CD14-positive monocyte (primary cell): ENCODE measurements at places on chromosomes 6 and 20.

- DNase-seq, result no peak
- H3K36me3 ChIP-seq, result no peaks in the 10 kb centered on the region
- H3K27ac ChIP-seq, result no peak overlapping the region
- no peaks in the 10 kb centered on the region for H3K27me3 ChIP-seq
These were observed 26.3 kb downstream of the SLC2A4RG start for GRCh38 chr20:63765902-63766301.

DNA sequence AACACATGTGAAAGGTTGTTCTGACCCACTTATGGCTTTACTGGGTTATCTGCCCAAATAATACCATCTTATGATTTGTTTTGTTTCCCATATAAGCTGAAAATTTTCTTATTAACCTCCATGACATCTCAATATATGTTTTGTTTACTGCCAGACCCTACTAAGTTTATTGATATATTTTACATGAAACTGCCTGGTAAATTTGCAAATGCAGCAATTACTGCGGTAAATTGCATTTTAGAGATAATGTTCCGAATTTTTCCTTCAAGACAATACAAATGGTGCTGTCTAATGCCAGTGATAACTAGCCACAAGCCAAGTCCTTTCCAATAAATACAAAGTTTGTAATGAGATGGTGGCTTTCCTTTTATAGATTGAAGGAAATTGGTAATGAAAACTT, 275.9 kb downstream of the SAMD5 start:
- H3K4me1 ChIP-seq, result no peaks in the 10 kb centered on the region
- no peak for DNase-seq
- H3K27me3 ChIP-seq, result no peaks in the 10 kb centered on the region
- no peak overlapping the region for H3K4me3 ChIP-seq
- H3K36me3 ChIP-seq, result no peaks in the 10 kb centered on the region

DNA sequence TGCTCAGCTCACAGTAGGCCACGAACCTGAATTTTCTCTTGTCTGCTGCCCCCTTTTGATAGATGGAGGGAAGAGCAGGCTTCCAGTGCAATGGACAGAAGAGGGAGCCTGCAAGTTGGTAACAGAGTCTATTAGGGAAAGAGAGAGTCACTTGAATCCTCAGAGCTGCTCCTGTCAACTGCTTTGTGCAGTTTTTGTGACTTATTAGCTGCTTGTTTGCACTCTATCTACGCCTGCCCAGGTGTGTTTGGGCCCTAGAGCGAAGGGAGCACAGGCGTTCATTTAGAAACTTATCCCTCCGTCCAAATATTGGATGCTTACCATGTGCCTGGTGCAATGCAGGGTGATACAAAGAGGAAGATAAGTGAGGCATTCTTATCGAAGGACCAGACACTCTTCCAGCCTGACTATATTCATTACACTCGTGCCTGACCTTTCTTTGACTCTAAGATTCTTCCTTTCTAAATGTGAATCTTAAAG, 11.6 kb upstream of the SLC2A12 start:
- no peaks in the 10 kb centered on the region for H3K4me1 ChIP-seq
- no peaks in the 10 kb centered on the region for H3K27me3 ChIP-seq
- DNase-seq, result peak; percentile 63
- no peaks in the 10 kb centered on the region for H3K36me3 ChIP-seq
- H3K4me3 ChIP-seq, result no peak overlapping the region

DNA sequence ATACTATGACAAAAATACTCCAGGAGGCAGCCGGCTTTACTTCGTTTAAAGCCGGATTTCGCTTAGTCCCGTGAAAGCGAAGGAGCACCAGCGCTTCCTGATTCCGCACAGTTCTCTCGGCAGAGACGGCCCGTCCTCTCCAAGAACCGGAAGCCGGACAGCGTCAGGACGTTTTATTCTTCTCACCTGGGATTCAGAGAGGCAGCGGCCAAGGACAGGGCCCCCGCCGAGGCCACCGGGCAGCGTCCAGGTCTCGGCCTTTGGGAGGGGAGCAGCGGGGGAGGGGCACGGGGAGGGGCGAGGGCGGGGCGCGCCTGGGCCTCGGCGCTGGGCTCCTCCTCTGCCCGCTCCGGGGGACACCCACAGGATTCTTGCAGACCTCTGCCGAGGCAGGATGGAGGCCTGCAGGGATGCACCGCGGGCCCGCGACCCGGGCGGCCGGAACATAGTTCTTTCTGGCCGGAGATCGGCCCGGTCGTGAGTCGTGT, 2.8 kb upstream of the DIDO1 start:
- peak overlapping the region; percentile 83 for H3K27ac ChIP-seq
- peaks cover 38% of the 10 kb centered on the region for H3K4me1 ChIP-seq
- peak overlapping the region; percentile 93 for H3K4me3 ChIP-seq
- H3K27me3 ChIP-seq, result no peaks in the 10 kb centered on the region

DNA sequence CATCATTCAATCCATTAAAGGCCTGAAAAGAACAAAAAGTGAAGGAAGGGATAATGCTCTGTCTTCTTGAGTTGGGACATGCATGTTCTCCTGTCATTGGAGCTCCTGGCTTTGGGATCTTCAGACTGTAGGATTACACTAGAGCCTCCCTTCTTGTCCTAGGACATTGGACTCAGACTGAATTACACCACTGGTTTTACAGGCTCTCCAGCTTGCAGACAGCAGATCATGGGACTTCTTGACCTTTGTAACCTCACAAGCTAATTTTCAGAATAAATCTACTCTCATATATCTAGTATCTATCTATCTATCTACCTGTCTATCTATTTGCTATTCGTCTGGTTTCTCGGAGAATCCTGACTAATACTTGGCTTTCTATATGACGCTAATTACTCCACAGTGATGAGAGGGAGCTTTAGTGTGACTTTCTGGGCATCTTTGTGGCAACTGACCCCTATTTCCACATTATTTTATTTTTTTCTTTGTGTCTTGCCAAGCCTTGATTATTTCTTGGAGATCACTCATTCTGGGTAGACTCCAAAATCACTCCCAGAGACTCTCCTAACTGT, 151.9 kb upstream of the ZNF184 start:
- no peak overlapping the region for H3K27ac ChIP-seq
- H3K4me3 ChIP-seq, result no peak overlapping the region
- H3K36me3 ChIP-seq, result no peaks in the 10 kb centered on the region
- no peaks in the 10 kb centered on the region for H3K4me1 ChIP-seq
- no peak for DNase-seq

- no peaks in the 10 kb centered on the region for H3K27me3 ChIP-seq
- H3K27ac ChIP-seq, result no peak overlapping the region
- H3K36me3 ChIP-seq, result no peaks in the 10 kb centered on the region
- H3K4me3 ChIP-seq, result no peak overlapping the region
- no peak for DNase-seq
- no peaks in the 10 kb centered on the region for H3K4me1 ChIP-seq
These were observed 20.4 kb upstream of the DEFB112 start for GRCh38 chr6:50070101-50070500.
